ENCODE measurements at places on chromosomes 13 and 19.
A peak's percentile ranks its signal among the peaks of the same experiment; 100 is the strongest.

GRCh38 chr13:32114284-32114950 is 82.8 kb downstream of the FRY start:
- no peak for DNase-seq

- DNase-seq = no peak
These were observed 24.5 kb downstream of the ZDHHC20 start for GRCh38 chr13:21434588-21434987.

DNA sequence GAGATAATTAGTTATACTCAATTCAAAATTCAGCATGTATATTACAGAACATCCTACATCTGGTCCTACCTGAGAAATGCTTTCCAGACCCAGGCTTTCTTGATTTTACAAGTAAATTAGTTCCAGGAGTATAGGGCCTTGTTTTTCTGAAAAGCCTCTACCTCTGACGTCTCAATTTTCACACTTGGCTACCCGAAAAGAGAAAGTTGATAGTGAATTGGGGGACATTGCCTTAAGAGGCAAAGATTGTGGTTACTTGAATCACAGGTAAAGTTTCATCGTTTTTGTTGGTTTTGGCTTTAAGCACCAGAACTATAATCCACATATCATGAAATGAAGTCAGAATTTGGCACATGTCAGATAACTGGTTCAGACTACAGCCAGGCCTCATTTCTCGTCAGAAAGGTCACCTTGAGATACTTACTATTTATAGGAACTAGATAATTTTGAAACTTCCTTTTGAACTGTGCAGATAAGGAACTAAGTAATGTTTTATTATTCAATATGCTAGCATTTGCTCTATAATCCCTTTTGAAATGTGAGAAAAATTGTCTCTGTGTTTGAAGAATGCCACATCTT is 30.8 kb downstream of the FAM124A start:
- DNase-seq = no peak

DNA sequence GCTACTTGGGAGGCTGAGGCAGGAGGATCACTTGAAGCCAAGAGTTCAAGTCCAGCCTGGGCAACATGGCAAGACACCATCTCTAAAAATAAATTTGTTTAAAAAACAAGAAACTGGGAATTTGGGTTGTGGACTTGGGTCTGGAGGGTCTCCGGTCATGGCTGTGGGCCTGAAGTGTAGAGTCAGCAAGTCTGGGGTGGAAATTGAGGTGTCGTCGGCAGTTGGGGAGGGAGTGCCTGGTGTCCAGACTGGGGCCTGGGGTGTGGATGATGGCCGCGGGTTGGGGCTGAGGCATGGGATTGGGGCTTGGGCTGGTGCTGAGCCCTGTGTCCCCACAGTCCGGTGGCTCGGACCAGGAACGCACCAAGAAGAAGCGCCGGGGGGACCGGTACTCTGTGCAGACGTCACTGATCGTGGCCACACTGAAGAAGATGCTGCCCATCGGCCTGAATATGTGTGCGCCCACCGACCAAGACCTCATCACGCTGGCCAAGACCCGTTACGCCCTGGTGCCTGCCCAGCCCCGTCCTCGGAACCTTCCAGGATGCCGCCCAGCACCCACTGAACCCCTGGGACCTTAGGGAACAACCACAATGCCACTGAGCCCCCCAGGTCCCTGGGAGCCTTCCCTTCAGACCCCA is 91.6 kb downstream of the RYR1 start:
- DNase-seq = no peak

DNA sequence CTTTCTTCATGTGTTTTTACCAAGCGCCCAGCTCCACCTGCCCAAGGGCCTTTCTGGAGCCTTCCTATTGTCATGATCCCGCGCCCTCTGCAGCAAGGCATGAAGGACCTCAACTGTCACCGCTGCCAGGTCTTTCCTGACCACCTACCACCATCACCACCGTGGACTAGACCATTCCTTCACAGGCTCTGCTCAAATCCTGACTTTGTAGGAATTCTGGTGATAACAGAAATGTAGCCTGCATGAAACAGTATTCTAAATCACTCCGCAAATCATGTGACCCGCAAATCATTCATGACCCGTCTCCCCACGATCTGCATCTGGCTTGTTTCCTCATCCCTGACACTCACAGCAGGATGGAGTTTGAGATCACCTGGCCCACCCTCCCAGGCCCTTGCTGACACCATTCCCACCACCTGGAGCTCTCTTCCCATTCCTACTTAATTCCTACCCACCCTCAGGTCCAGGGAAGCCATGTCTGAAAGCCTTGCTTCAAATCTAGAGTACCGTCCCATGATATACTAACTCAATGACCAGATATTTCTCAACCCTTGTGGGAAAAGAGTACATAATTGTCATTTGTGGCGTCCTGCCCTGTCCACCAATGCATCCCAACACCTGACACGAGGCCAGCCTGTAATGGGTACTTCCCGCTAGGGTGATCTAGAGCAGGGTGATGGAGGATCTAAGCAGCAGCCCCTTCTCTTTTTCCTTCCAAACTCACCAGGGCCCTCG is 1.3 kb downstream of the UBE2S start:
- DNase-seq = no peak

DNA sequence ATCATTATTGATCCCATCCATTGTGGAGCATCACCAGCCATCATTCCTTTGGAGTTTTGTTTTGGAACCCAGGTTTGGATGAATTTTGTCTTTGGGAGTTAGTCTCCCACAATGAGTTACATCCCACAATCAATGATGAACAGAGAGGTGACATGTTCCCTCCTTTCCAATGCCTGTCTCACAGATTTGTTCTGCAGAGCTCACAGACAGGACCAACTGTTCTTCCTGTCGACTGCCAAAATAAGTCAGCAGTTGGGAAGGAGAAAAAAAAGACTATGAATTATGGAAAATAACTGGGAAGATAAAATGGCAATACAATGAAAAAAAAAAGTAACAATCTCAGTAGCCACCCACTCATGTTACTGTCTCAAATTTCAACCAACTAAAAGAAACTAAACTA is 489.1 kb downstream of the MYO16 start:
- DNase-seq = no peak

DNA sequence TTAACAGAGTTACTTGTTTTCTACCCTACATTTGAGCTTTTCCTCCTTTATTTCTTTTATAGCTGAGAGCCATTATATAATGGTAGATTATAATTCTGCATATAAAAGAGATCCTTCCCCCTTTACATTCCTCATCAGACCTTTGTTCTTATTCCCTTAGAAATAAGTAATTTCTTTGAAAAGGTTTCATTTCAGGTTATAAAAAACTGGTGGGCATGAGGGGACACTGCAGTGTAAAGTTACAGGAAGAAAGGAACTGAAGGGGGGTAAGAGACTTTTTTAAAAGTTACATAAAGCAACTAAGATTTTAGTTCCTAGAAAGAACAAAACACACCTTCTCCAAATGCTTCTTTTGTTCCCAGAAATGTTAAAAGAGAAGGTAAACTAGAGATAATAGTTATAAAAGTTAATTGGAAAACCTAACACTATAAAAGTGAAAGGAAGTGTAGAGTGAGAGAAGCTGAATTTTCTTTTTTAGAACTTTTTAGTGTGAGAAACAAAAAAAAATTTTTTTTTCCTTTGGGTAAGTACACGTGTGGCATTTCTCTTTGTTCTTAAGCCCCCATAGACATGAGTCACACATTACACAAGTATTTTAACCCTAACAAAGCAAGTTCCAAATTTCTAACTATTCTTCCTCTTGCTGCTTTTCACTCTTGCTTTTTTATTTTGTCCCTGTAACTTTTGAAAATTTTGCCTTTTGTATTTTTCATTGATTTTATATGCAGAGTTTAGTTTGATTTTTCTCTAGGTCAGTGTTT is 106.4 kb upstream of the MLNR start:
- no peak for DNase-seq

- DNase-seq = no peak
These were observed 99.7 kb downstream of the STARD13 start for GRCh38 chr13:33185853-33186252.

- no peak for DNase-seq
These were observed 25.3 kb downstream of the RASA3 start for GRCh38 chr13:114106991-114107685.

DNA sequence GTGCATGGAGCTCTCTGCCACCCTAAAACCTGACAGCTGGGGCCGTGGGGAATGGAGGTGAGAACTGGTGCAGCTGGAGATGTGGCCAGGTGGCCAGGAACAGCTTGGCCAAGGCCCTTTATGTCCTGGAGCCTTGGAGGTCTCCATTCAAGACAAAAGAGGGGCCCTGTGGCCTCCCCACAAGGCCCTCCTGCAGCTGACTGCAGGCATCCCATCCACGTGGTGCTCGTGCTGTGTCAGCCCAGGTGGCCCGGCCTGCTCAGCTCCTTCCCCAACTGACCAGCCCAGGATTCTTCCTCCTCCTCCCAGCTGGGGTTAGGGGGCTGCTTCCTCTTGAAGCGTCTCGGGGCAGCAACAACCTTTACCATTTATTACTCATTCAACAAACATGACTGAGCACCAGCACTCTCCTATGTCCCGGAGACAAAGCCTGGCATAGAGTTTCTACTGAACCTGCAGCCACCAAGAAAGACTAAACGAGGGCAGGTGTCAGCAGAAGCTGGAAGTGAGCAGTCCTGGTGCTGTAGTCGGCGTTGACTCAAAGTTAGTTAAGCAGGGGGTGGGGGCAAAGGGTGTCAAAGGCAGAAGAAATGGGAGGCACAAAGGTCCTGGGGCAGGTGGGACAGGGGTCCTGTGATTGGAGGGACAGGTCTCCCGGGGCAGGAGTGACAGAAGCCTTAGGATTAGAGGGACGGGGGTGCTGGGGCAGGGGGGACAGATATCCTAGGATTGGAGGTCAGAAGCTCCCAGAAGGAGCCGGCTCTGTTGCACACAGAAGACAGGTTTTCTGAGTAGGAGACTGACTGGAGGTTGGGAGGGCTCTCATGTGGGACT is 23.3 kb upstream of the C13orf46 start:
- DNase-seq = no peak

DNA sequence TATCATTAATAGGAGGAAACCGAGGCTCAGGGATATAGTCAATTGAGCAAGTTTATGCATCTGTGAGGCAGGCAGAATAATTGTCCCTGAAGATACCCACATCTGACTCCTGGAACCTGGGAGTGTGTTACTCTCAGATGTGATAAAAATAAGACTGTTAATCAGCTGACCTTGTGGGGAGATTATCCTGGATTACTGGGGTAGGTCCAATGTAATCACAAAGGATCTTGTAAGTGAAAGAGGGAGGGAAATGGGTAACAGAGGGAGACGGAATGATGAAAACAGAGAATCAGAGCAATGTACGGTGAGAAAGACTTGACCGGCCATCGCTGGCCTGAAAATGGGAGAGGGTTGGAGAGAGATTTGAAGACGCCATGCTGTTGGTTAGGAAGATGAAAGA is 3.2 kb upstream of the EDDM13 start:
- DNase-seq = no peak

GRCh38 chr13:110018009-110018408 is 231.6 kb upstream of the IRS2 start:
- no peak for DNase-seq

DNA sequence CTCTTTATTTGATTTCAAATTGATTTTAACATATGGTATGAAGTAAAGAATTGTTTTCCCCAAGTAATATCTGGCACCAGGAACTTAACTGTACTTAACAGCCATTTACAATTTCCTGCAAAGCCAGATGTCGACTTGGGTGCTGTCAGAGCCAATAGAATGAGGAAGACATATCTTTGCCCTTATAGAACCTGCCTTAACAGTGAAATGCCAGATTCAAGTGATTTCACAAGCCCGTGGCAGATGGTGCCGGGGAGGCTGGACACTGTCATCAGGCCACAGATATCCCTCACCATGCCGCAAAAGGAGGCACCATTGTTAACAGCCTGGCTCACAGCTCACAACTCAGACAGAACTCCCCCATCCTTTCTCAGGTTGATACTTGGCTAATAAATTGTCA is 48.7 kb downstream of the ESD start:
- no peak for DNase-seq

DNA sequence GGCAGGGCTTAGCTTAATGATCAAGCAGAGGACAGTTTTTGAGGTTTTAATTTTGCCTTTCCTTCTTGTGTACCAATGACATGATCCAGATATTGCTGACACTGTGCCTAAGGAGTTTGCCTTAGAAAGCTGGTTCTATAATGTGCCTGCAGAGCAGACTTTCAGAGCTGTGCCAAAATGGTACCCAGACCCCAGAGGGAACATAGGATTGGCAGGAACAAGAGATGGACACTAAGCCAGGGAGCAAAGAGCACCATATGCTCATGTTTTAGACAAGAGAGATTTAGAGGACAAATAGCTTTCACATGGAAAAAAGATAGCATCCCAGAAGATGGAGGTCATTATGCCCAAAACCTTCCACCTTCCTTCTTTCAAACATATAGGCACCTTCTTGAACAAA is 1241.5 kb upstream of the SPRY2 start:
- DNase-seq = no peak

DNA sequence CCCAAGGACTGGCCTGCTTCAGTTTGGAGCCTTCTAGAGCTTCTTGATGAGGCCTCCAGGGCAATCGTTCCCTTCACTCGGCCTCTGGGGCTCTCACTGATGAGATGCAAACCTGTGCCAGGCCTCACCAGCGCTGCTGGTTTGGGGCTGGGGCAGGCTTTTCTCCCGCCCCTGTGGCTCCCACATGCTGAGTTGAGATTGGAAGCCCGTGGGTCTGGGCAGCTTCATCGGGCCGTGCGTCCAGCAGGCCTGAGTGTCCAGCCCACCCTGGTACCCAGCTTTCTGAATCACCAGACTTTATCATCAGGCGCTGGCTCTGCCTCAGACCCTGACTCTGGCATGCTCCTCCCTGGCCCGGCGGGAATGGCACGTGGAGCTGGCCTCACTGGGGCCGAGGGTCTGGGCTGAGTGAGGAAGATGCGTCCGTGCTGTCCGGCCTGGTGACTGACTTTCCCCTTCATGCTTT is 4.3 kb downstream of the CALM3 start:
- DNase-seq = no peak

GRCh38 chr13:97561182-97561581 is 127.2 kb downstream of the RAP2A start:
- no peak for DNase-seq

GRCh38 chr13:112638919-112639318 is 50.9 kb upstream of the ATP11A start:
- DNase-seq = no peak

GRCh38 chr13:50376895-50377575 is 361.8 kb downstream of the KCNRG start:
- no peak for DNase-seq

- DNase-seq = peak; percentile 57
These were observed 62.1 kb downstream of the KLF2 start for GRCh38 chr19:16386619-16387240.

DNA sequence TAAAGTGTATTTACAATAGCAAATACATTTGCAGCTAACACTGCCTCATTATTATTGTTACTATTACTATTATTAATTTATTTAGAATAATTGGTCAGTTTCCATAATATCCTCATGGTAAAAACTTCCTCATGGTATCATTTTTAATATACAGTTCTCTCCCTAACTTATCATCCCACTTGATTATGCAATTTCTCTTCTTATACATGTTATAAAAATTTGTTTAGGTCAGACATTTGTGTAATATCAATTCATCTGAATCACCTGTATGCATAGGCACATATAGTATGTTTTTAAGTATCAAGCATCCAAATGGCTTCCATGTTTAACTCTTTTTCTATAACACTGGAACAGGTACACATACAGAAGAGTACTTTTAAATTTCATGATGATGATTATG is 210.8 kb upstream of the STARD13 start:
- DNase-seq = no peak

GRCh38 chr19:49190781-49191180 is 33.2 kb downstream of the TRPM4 start:
- DNase-seq = no peak

- no peak for DNase-seq
These were observed 55.1 kb downstream of the CDADC1 start for GRCh38 chr13:49302817-49303216.

- no peak for DNase-seq
These were observed 429.2 kb upstream of the HTR2A start for GRCh38 chr13:47326061-47326460.

- DNase-seq = no peak
These were observed 113.0 kb downstream of the ATP11A start for GRCh38 chr13:112802802-112803195.
